ENCODE measurements at places on chromosomes 2 and 18. TPM values are rescaled to one million over a fixed set of nuclear protein-coding genes. Genes with fewer than 3 reads are reported as not detected.
A peak's percentile ranks its signal among the peaks of the same experiment; 100 is the strongest.

DNA sequence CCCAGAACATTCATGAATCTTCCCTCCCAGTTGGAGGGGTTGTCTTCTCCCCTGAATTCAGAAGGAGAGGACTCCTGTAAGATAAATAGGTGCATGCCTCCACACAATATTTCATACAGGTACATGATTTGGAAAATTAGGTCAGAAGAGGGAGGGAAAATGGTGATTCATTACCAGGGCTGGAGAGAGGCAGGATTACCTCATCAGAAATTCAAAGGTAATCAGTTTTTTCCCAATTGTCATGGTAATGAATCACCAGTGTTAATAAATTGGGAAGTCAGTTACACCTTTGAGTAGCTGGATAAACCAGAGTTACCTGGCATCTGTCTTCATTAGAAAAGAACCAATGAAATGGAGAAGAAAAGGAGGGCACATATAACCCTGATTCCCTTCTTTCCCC, 128.5 kb downstream of the EN1 start:
- H3K27ac ChIP-seq, result no peak overlapping the region
- no peaks in the 10 kb centered on the region for H3K4me1 ChIP-seq
- H3K27me3 ChIP-seq, result no peaks in the 10 kb centered on the region
- no peaks in the 10 kb centered on the region for H3K36me3 ChIP-seq
- H3K4me3 ChIP-seq, result no peak overlapping the region
- DNase-seq, result no peak

DNA sequence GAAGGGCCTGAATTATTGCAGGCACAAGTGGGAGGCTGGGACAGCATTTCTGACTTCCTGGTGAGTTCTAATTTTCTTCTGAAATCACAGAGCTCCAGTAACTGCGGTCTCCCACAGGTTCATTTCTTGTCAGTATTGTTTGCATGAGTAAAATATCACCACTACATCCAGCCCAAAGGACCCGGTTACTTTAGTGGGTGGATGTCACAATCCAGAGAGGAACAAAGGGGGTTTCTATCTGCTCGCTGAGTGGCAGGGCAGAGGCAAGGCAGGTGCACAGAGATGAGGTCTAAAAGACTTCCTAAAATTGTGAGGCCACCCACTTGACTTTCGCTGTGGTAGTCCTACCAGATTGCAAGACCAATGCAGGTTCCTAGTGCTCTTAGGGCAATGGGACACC, 800.4 kb upstream of the ID2 start:
- no peak overlapping the region for H3K4me3 ChIP-seq
- H3K27me3 ChIP-seq, result no peaks in the 10 kb centered on the region
- no peak for DNase-seq
- no peak overlapping the region for H3K27ac ChIP-seq
- H3K36me3 ChIP-seq, result no peaks in the 10 kb centered on the region

- no peaks in the 10 kb centered on the region for H3K36me3 ChIP-seq
- no peak for DNase-seq
- peak overlapping the region; percentile 45 for H3K4me3 ChIP-seq
- H3K27ac ChIP-seq, result peak overlapping the region; percentile 90
- no peaks in the 10 kb centered on the region for H3K27me3 ChIP-seq
- no peaks in the 10 kb centered on the region for H3K4me1 ChIP-seq
These were observed 17.1 kb downstream of the DYNAP start for GRCh38 chr18:54608028-54608642.

DNA sequence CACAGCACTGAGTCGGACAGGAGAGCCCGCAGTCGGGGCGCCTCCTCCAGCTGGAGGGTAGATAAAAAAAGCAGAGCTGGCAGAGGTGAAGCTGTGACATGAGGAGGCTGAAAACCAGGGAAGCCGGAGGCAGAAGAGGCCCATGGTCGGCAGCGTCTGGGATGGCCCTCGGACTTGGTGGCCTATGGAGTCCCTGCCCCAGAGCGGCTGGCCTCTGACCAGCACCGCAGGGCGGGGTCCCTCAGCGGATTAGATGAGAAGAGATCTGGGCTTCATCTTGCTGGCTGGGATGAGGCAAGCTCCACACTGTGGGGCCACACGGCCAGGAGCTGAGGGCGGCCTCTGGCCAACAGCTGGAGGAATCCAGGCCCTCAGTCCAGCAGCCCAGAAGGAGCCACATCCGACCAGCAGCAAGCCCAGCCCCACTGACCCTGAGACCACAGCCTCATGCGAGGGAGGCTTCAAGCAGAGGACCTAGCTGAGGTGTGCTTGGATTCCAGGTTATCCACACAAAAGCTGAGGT, 174.1 kb downstream of the EIPR1 start:
- no peaks in the 10 kb centered on the region for H3K27me3 ChIP-seq
- H3K4me1 ChIP-seq, result no peaks in the 10 kb centered on the region
- no peak for DNase-seq
- H3K4me3 ChIP-seq, result no peak overlapping the region

- no peak overlapping the region for H3K4me3 ChIP-seq
- no peaks in the 10 kb centered on the region for H3K27me3 ChIP-seq
- no peak for DNase-seq
- H3K27ac ChIP-seq, result no peak overlapping the region
These were observed 133.9 kb downstream of the CCBE1 start for GRCh38 chr18:59563176-59563785.

DNA sequence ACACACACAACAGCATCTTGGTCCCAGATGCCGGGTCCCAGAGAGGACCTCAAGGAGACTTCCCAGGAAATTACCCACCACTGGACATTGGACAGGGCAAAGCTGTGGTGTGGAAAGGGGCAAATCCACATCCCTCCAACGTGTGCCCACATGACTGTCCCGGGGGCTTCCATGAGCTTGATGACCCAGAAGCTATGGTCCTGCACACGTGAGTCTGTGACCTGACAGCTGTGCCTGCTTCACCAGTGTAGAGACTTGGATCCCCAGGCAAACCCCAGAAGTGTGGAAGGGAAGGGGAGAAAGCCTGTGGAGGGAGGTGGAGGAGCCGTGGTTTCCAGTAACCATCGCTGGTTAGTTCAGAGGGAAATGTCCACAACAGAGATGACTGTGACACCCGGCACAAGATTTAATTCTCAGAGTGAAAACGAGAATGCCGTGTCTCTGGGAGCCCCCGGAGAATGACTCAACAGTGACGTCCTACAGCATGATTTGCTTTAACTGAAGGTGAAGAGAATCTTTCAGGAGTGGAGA, 19.1 kb upstream of the GPR55 start:
- no peak overlapping the region for H3K4me3 ChIP-seq
- DNase-seq, result no peak
- H3K27me3 ChIP-seq, result no peaks in the 10 kb centered on the region

- H3K36me3 ChIP-seq, result no peaks in the 10 kb centered on the region
- no peak for DNase-seq
- H3K4me3 ChIP-seq, result no peak overlapping the region
- no peak overlapping the region for H3K27ac ChIP-seq
These were observed 27.5 kb upstream of the FAM237A start for GRCh38 chr2:206614811-206615210.

DNA sequence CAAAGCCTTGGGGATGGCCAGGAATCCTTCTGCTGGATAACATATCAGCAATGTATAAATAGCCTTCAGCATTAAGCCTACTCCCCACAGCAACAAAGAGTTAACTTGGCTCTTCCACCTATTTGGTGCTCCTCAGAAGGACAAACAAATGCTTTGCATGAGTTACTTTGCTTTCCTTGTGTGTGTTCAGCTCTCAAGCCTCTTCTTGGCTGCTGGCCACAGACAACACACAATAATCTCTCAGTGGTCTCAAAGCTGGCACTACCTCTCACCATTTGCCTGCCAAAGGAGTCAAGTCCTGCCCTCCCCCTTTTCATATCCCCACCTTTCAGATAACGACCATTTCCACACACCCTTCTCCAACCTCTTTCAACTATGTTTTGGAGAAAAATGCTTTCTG, 17.5 kb downstream of the FTCDNL1 start:
- no peak overlapping the region for H3K4me3 ChIP-seq
- DNase-seq, result no peak
- no peaks in the 10 kb centered on the region for H3K27me3 ChIP-seq
- no peaks in the 10 kb centered on the region for H3K4me1 ChIP-seq

DNA sequence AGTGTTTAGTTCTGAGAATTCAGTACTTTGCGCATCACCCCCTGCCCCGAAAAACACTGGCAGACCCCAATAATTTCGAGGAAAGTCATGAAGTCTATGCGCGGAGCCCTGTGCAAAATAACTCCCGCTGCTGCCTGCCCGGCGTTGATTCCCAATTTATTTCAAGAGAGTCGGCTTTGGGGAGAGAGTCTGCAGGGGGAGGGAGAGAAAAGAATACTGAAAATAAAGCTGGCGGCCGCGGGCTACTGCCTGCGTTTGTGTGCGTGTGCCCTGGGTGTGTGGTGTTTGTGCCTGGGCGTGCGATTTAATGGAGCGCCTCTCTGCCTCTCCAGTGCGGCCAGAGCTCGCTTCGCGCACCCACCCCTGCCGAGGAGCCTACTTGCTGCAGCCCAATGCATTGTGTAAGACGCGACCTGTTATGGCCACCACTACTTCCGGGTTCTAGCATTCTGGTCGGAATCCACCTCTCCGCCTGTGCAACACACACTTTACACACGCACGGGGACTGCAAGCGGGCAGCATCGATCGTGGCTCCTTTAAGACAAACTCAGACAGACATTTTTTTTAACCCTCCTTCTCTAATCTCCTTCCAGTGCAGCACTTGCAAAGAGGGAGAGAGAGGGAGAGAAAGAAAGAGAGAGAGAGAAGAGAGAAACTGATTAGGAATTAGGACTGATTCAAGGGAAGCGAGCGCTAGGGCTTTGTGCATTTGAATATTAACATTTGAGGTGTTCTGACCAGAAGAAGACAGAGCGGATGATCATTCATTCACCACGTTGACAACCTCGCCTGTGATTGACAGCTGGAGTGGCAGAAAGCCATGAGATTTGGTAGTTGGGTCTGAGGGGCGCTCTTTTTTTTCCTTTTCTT, at the start of gene MEIS1:
MEIS1 (plus strand) TSS at position 447 of the 870 bp plus-strand sequence. CDS start 732 bp downstream, outside the sequence.
- no peaks in the 10 kb centered on the region for H3K36me3 ChIP-seq
- peak; percentile 90 for DNase-seq
- no peaks in the 10 kb centered on the region for H3K27me3 ChIP-seq
- H3K4me3 ChIP-seq, result peak within 1 kb of the TSS; percentile 69
- peak within 1 kb of the TSS; percentile 83 for H3K27ac ChIP-seq

DNA sequence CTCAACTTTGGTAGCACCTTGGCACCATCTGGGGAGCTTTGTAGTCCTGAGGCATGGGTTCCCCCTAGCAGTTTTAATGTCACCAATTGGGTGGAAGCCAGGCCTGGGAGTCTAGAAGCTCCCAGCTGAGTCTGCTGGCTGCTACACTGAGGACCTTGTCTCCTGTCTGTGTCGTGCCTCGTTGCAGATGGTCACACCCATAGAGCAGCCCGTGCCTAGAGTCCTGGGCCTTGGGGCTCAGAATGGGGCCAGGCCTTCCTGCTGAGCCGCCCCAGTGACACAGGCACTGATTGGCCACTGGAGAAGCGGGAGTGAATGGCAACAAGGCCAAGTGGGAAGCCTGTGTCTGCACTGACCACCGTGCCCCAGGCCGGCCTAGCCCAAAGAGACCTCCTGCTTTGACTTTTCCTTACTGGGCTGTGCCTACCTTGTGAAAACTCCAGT, 113.2 kb downstream of the SH3RF3 start:
- peaks cover 18% of the 10 kb centered on the region for H3K4me1 ChIP-seq
- peak overlapping the region; percentile 98 for H3K27ac ChIP-seq
- peak; percentile 25 for DNase-seq
- no peaks in the 10 kb centered on the region for H3K27me3 ChIP-seq
- no peak overlapping the region for H3K4me3 ChIP-seq
- no peaks in the 10 kb centered on the region for H3K36me3 ChIP-seq

GRCh38 chr2:100818606-100819369, 1.2 kb upstream of the NPAS2 start:
- H3K36me3 ChIP-seq, result no peaks in the 10 kb centered on the region
- H3K4me1 ChIP-seq, result no peaks in the 10 kb centered on the region
- DNase-seq, result peak; percentile 60
- peak overlapping the region; percentile 93 for H3K27ac ChIP-seq
- no peaks in the 10 kb centered on the region for H3K27me3 ChIP-seq

DNA sequence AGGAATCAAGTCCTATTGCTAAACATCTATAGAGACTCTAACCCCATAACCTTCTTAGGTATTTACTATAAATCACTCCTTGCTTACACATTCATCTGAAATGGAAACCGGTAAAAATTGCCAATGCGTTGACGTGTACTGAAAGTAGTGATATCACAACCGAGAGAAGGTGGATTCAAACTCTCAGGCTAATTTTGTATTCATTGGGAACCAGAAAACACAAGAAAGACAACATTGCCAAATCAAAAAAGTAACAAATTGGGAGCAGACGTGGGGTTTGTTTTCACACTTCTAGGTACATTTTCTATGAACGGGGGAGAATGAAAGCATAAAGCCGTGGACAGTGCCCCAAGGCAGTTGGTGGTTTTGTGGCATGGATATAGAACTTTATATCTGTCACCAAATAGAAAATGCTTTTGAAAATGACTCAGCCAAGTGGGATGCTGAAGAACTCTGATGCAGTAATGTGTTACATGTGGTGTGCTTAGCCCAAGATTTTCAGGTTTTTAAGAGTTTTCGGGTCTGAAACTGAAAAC, 155.1 kb upstream of the RASGRP3 start:
- no peak overlapping the region for H3K4me3 ChIP-seq
- H3K4me1 ChIP-seq, result no peaks in the 10 kb centered on the region
- no peak for DNase-seq
- no peaks in the 10 kb centered on the region for H3K36me3 ChIP-seq
- no peaks in the 10 kb centered on the region for H3K27me3 ChIP-seq

DNA sequence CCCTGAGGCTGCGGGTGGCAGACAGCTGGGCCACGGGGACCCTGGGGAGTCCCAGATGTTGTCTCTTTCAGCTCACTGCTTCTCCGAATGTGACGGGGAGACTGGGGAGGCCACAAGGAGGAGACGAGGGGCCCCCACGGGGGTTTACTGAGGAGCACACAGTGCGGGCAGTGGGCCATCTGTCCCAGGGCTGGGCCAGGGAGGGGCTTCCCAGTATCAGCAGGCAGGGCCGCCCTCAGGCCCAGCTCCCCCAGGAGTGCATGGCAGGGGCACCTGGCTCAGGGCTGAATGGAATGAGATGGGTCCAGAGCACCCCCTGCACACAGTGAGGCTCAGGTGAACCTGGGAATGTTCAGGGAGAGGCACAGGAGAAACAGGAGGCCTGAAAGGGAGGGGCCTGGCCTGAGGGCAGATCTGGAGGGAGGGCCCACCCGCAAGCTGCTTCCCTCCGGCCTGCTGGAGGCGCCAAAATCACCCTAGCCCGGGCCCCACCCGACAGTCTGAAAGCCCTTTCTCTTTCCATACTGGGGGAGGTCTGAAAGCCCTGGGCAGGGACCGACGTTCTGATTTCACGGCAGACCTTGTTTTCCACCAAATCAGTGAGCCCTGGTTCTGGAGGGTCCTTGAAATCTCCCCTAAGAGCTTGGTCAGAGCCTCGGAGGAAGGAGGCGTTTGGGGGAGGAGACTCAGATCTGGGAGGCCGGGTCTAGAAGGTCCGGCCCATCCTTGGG, 35.5 kb upstream of the PTMA start:
- H3K27ac ChIP-seq, result peak overlapping the region; percentile 83
- H3K4me3 ChIP-seq, result no peak overlapping the region
- DNase-seq, result no peak

- no peaks in the 10 kb centered on the region for H3K36me3 ChIP-seq
- H3K4me3 ChIP-seq, result peak overlapping the region; percentile 32
- H3K4me1 ChIP-seq, result no peaks in the 10 kb centered on the region
- H3K27ac ChIP-seq, result peak overlapping the region; percentile 11
These were observed 22.7 kb downstream of the BCL11A start for GRCh38 chr2:60530660-60531281.

CFAP53 gene
- total RNA-seq, result 0.80 TPM

ARL4C gene
- total RNA-seq, result 61.0 TPM

CAPG gene
- 254 TPM for total RNA-seq

OXER1 gene
- total RNA-seq, result 0.98 TPM

CBLN2 gene
- total RNA-seq, result not detected

CCDC121 gene
- total RNA-seq, result 5.1 TPM

ARHGAP15 gene
- 8.9 TPM for total RNA-seq

OR6B2 gene
- not detected for total RNA-seq

DNER gene
- total RNA-seq, result 2.6 TPM

KIF5C gene
- total RNA-seq, result 2.7 TPM

Data from breast epithelium (tissue), 4 donors.